ENCODE measurements at places on chromosomes 16 and 17. TPM values are rescaled to one million over a fixed set of nuclear protein-coding genes. Genes with fewer than 3 reads are reported as not detected.

AHSP gene
- not detected for total RNA-seq

MFAP4 gene
- total RNA-seq: 186 TPM

ALOX12 gene
- not detected for total RNA-seq

WDR81 gene
- 36.6 TPM for total RNA-seq

DNA sequence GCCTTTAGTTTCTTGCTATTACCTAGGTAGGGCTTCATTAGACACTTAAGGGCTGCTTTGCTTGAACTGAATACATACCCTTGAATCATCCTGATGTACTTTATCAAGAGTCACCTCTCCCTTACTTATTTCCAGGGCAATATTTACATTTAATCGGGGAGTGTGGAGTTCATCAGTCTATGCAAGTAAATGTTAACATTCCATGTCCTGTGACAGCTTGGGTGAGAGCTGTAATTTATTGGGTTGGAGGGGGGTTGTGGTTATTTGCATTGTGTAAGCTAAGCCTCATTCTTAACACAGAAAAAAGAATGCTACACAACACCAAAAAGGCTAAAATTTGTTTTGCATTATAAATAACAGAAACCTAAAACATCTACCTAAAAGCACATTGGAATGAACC, 16.7 kb downstream of the KCNJ16 start:
- no peak for DNase-seq

DNA sequence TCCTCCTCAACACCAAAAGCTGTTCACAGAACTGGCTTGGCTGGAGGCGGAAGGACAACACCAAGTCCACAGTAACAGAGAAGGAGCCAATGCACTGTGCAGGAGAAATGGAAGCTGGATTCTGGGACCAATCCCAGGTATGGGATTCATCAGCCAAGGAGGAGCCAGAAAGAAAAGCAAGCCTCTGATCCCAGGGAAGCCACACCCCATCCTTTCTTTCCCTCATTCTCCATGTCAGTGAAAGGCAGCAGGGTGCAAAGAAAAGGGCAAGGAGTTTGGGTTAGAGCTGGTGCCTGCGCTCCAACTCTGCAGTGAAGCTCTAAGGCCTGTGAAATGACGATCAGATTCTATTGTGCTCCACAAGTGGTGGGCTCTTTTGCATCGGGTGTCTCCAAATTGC, 11.0 kb downstream of the DCAKD start:
- no peak for DNase-seq

GRCh38 chr17:49582789-49583188, 7.1 kb downstream of the NXPH3 start:
- DNase-seq: no peak
